ENCODE measurements at places on chromosomes 1 and 21.

- H3K27me3 ChIP-seq, result no peaks in the 10 kb centered on the region
- no peak overlapping the region for H3K4me3 ChIP-seq
- no peak for DNase-seq
- H3K27ac ChIP-seq, result no peak overlapping the region
- H3K36me3 ChIP-seq, result no peaks in the 10 kb centered on the region
These were observed 36.8 kb upstream of the GALNT2 start for GRCh38 chr1:230030122-230030821.

DNA sequence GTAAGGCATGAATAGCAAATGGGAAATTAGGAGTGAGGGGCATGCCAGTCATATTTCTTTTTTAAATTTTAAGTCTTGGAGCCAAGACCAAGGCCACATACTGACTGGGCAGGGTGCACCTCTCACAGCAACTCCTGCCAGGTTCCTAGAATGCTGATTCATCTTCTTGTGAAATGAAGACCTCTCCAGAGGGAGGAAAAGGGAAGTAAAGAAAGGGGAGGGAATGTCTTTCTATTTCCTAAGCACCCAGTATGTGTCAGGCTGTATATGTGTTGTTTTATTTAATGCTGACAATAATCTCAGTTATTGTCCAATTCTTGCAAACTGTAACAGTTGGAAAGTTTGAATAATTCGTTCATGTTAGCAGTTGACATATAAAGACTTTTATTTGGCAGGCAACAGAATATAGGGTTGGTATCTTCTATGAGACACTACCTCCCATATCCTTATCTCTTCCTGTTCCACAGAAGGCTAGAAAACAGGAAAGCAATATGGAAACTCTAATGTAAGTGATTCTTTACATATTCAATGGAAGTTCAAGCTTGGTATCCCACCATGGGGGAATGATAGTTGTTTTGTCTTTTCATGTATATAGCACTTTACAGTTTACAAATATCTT lies 259.1 kb upstream of the USP24 start:
- no peak for DNase-seq
- no peak overlapping the region for H3K4me3 ChIP-seq
- peaks cover 2% of the 10 kb centered on the region for H3K27me3 ChIP-seq
- H3K36me3 ChIP-seq, result no peaks in the 10 kb centered on the region
- H3K27ac ChIP-seq, result no peak overlapping the region
- peaks cover 9% of the 10 kb centered on the region for H3K4me1 ChIP-seq

GRCh38 chr1:185686821-185687778 lies 47.1 kb upstream of the HMCN1 start:
- no peaks in the 10 kb centered on the region for H3K36me3 ChIP-seq
- H3K27me3 ChIP-seq, result no peaks in the 10 kb centered on the region
- no peak overlapping the region for H3K4me3 ChIP-seq
- no peaks in the 10 kb centered on the region for H3K4me1 ChIP-seq
- H3K27ac ChIP-seq, result no peak overlapping the region

GRCh38 chr1:153339802-153340201 lies 8.8 kb downstream of the PGLYRP4 start:
- no peaks in the 10 kb centered on the region for H3K36me3 ChIP-seq
- H3K4me1 ChIP-seq, result no peaks in the 10 kb centered on the region
- H3K27ac ChIP-seq, result no peak overlapping the region
- no peak overlapping the region for H3K4me3 ChIP-seq
- peaks cover 68% of the 10 kb centered on the region for H3K27me3 ChIP-seq
- DNase-seq, result no peak
